ENCODE measurements at places on chromosomes 6 and 20. TPM values are rescaled to one million over a fixed set of nuclear protein-coding genes. Genes with fewer than 3 reads are reported as not detected.

DNA sequence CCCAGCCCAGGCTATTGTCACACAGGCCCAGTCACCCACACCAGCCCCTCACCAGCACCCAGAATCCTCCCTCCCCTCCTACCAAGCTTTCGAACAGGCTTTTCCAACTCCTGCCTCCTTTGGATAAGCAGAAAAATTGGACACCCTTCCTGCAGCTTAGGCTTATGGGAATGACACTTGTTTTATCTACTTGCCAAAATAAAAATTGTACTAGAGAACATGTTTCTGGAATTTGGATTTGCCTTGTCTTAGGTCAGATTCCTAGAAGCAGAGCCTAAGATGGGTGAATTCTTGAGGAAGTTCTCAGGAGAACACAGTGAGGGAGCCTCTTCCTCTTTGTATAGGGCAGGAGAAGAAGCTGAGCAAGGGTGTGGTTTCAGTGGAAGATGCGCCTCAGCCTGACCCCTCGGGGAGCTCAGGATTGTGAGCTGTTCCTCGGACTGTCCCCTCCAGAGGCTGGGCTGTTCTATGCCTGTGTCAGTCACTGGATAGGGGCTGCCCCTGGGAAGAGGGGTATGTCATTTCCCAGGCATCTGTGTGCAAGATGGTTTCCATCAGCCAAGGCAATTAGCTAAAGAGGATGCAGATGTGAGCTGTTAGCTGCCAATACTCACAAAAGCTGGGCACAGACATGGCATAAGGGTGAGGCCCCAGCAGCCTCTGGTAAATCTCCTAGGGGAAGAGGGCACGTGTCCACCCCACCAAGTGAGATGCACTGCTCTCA lies 33.9 kb downstream of the ITPR3 start:
- DNase-seq: no peak

DNA sequence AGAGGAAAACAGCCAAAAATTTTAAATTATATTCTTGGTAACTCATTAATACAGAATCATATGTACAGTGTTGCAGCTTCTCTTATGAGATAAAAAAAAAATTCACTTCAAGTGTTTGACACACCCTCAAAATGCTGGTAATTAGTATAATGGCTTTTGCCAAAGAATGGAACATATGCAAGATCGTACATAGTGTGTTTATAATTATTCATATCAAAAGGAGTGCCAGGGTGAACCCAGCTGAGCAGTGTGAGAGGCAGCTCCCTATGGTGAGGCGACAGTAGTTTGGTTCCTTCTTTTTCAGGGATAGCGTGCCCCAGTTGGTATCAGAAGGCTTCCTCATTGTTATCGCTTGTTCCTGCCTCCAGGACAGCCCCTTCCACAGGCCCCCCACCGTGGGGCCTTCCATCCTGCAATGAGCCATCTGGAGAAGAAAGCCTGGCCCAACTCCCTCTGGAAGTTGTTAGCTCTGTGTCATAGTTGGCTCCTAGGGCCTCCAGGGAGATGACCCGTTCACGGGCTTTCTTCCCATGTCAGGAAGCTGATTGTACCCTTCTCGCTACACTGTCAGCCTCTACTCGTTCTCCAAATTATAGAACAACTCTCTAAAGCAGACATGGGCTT lies 150.7 kb downstream of the FRK start:
- no peak for DNase-seq

- DNase-seq: peak; percentile 93
Measured at GRCh38 chr20:53949319-53949839, 121.0 kb downstream of the BCAS1 start.

- peak; percentile 56 for DNase-seq
Measured at GRCh38 chr6:108541843-108542759, 18.6 kb upstream of the FOXO3 start.

Gene MKKS
- 6.2 TPM for total RNA-seq
